ENCODE measurements at places on chromosomes 3 and 15.

DNA sequence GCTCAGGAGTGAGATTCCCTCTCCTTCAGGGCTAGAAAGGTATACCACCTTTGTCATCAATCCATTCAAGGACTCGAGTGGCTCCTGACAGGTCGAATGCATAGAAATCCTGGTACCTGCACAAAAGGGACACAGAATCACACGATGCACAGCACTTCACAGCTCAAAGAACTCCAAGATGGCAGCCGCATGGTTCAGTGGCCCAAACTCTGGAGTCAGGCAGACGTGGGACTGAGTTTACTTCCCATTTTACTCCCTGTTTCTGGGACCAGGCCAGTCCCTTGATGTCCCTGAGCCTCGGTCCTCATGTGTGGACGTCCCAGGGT is 536 bp downstream of the WDR73 start:
- no peak for DNase-seq

DNA sequence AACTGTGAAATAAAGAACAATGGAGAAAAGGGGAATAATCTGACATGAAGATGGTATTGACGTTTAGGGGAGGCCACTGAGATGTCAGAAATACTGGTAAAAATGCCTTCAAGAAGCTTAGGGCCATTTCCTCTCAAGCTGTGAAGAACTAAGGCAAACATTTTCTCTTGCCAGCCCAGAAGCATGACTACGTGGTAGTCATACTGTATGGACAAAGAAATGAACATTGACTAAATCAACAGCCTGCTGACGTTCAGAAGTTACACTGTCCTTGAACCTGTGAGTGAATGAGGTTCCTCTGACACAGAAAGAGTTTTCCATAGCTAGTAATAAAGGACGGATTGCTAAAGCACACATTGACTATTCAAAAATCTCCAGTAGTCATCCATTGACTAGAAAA is 121.0 kb downstream of the P3H2 start:
- DNase-seq, result no peak

DNA sequence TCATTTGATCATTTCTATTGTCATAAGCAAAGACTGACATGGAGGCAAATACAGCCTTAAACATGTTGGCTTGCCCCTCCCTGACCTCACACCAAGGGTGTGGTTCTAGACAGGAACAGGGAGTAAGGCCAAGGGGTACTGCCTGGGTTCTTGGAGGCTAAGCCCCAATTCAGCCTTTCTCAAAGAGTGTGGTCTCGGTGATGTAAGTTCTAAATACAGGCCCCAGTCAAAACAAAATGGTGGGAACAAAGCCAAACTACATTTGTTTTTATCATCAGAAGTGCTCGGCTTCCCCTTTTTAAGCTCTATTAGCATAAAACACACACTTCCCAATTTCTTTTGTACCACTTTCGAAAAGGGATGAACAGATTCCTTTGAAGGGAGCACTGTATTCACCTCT is 129.5 kb downstream of the ATP8B4 start:
- DNase-seq, result no peak

GRCh38 chr3:182921665-182922355 is 58.5 kb downstream of the DCUN1D1 start:
- no peak for DNase-seq

GRCh38 chr15:73593304-73594074 is 39.7 kb downstream of the NPTN start:
- no peak for DNase-seq

- DNase-seq, result no peak
Measured at GRCh38 chr3:31707286-31707685, 174.6 kb downstream of the STT3B start.

DNA sequence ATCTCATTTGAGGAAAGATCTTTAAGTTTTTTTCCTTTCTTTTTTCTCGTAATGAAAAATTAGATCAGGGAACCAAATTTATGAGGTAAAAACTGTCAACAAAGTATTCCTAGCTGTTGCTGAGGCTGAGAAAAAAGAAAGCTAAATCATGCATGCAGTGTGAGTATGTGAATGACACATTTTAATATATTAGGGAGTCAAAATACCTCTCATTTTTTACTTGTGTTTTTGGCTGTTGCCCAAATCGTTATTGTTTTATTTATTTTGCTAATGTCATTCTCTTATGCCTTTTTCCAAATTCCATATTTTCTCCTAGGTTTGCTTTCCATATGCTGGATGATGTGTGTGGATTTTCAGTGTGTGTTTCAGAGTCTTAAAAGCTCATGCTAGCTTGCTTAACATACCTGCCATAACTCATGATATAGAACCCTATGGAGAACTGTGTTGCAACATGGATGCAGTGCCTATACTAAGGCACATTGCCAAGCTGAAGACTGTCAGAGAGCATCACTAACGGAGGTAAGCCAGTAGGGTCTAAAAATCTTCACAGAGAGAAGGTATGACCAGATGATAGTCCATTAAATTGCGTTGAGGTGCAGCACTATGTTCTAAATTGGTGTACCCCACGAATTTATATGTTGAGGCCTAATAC is 629.5 kb upstream of the KCNMB2 start:
- DNase-seq, result no peak

- no peak for DNase-seq
Measured at GRCh38 chr3:74263031-74263430, 351.4 kb downstream of the CNTN3 start.

- DNase-seq, result no peak
Measured at GRCh38 chr15:80120636-80121035, 32.2 kb upstream of the FAH start.

DNA sequence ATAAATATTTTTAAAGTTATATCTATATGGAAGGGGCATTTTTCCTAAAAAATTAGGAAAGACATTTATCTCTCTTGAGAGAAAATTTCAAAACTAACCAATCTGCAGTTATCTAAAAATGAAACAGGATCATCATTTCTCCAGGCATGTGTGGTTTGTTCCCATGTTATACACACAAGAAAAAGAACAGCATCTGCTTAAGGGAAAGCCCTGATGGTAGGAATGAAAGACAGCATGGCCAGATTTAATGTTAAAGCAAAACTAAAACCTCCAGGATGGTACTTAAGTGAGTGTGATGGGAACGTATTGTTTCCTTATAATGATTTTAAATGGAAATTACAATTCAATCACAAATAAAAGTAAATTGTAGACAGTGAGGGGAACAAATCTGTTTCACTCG is 46.2 kb upstream of the GYG1 start:
- no peak for DNase-seq

DNA sequence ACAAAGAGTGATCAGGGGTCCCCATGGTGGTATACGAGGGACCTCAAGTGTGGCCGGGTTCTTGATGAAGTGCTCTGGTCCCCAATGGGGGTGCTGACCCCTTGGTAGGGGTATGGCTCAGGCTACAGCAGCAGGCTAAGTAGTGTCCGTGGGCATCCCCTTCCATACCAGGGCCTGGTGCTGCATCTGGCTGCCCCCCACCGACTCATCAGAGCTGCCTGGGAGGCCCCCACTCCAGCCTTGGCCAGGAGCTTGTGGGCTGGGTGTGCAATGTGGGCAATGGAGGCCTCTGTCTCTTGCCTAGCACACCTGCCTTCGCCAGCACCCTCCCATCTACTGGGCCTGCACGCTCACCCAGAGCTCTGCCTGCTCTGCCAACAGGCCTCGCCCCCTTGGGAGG is 59.0 kb upstream of the SEC13 start:
- DNase-seq, result no peak

DNA sequence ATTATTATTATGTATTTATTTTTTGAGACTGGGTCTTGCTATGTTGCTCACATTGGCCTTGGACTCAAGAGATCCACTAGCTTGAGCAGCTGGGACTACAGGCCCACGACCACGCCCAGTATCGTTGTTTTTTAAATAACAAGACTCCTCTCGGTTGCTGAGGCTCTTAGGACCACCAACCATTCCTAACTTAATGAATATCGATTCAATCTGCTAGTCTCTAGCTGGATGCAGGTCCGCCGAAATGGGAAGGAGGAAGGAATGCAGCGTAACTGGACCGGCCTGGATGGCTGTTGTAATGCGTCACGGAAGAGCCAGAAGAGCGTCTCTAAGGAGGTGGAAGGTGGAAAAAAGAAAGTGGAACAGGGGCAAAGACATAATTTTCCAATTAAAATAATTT is 1.7 kb downstream of the ANXA2 start:
- DNase-seq, result no peak

DNA sequence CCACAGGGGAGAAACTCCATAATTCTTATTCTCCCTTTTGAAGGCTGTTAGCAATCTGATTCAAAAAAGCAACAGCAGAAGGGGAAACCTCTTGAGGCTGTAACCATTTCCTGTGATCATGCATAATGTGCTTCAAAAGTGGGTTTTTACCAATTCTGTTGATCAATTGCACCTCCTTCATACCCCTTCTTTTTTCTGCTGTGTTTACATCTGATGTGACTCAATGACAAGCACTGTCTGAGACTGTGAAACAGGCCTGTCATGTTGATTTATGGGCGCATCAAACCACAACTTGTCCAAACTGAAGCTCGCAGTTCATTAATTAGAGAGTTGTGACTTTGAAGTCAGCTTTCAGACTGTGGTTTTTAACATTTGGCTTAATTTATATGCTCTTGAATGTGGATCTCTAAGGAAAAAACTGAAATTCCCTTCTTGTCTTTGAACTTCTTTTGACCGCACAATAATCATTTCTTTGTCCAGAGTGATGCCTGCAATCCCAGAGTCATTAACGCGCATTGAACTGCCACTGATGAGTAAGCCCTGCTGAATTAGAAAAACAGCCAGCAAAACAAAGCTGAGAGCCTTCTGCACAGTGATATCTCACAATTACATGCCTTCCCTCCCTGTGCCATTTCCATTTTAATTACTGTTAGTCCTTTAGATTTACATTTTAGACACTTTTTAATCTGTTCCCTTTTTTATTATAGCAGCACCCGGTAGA is 532.8 kb downstream of the FOXP1 start:
- DNase-seq, result peak; percentile 81

DNA sequence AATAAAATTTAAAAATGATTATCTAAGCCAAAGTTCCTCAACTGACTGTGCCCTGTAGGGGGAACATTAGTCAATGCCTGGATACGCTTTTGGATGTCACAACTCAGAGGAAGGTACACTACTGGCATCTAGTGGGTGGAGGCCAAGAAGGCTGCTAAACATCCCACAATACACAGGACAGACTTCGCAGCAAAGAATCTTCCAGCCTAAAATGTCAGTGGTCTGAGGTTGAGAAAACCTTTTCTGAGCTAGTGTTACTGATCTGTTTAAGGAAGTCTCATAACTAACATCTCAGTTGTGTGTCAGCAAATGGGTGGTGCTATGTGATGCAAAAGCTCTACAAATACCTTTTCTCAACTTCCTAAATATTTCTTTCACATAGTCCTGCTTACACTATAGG is 20.9 kb upstream of the LDHAL6B start:
- DNase-seq, result peak; percentile 11

DNA sequence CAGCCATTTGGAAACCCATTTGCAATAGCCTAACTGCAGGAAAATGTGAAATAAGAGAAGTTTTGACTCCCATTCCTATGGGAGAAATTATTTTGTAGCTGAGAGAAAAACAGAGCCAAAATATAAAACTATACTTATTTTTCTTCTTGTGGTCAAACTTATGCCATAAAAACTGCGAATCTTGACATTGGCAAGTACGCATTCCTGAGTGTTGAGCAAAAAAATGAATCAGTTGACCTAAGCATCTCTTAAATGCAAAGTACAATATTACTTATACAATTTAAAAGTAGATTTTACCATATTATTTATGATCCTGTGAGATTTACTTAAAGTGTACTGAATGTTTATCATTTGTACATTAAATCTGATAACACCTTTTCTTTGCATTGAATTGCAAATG is 50.1 kb upstream of the CMC1 start:
- no peak for DNase-seq

DNA sequence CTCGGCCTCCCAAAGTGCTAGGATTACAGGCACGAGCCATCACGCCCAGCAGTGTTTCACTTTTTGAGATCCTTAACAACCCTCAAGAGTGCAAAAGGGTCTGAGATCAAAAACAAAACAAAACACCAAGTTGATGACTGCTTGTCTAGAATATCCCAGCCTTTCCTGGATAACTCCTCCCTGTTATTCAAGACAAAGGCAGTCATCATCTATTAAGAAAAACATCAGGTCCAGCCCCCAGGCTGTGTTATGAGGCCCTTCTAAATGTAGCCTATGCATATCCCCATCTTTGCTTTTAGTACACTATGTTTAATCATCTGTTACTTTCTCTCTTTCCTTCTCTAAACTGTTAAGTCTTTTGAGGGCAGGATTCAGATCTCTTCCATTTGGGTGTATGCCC is 150.1 kb upstream of the FHIT start:
- no peak for DNase-seq

DNA sequence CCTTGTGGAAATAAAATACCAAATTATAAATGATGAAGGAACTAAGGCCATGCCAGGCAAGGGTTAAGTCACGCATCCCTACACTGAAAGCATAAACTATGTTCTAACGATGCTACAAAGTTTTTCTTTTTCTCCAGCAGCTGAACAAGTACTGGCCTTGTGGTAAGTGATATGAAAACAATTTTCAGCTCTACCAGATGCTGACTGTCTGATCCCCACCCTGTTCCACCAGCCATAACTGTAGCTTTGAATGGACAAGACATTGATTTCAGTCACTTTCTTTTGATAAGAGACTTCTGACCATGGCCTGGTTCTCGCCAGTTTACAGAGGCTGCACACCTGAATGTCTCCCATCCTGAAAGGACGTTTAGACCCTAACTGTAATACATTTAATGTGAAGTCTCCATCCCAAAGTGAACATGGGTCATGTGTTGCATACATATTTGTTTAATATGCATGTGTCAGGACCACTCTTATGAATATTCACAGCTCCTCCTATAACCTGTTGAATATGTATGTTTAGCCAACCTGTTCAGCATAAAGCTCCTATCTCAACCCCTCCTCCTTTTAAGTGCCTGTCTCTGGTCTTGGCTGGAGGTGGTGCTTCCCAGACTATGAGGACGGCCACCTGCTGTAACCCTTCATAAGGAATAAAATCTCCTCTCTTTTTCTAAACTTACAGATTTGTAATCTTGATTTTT is 33.4 kb downstream of the MASP1 start:
- no peak for DNase-seq

GRCh38 chr3:14368885-14369284 is 33.5 kb upstream of the SLC6A6 start:
- DNase-seq, result no peak

- DNase-seq, result no peak
Measured at GRCh38 chr3:56693750-56694149, 10.7 kb upstream of the TASOR start.

DNA sequence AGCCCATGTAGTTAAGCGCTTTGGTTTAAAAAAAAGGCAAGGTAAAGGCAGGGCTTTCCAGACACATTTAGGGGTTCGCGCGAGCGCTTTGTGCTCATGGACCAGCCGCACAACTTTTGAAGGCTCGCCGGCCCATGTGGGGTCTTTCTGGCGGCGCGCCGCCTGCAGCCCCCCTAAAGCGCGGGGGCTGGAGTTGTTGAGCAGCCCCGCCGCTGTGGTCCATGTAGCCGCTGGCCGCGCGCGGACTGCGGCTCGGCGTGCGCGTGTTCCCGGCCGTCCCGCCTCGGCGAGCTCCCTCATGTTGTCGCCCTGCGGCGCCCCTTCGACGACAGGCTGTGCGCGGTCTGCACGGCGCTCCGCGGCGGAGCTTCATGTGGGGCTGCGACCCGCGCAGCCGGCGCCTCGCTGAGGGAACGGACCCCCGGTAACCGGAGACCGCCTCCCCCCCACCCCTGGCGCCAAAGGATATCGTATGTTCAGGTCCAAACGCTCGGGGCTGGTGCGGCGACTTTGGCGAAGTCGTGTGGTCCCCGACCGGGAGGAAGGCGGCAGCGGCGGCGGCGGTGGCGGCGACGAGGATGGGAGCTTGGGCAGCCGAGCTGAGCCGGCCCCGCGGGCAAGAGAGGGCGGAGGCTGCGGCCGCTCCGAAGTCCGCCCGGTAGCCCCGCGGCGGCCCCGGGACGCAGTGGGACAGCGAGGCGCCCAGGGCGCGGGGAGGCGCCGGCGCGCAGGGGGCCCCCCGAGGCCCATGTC is 927 bp downstream of the SMAD6 start:
- no peak for DNase-seq

All from natural killer cell (primary cell).